Esophagus squamous epithelium (tissue), 5 donors: ENCODE measurements at places on chromosomes 5 and 9.

- no peaks in the 10 kb centered on the region for H3K4me1 ChIP-seq
- H3K27me3 ChIP-seq, result no peaks in the 10 kb centered on the region
- H3K4me3 ChIP-seq, result no peak overlapping the region
- H3K27ac ChIP-seq, result no peak overlapping the region
- no peak for DNase-seq
These were observed 1384.3 kb upstream of the WWC1 start for GRCh38 chr5:166906991-166907713.

DNA sequence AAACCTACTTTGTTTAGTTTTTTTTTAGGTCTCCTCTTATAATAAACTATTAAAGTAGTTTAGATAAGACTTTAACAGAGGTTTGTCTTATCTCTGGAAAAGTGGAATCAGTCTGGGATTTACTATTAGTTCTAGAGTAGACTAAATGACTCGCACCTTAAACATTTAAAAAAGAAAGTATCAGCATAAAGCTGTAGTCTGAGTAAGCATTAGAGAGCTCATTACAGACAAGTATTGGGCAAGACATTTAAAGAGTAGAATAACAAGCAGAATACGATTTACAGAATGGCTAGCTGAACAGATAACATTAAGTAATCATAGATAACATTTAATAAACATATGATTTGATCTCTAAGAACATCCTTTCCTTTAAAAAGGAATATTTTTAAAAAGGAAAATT, 226.0 kb upstream of the DMAC1 start:
- no peaks in the 10 kb centered on the region for H3K36me3 ChIP-seq
- no peak overlapping the region for H3K4me3 ChIP-seq
- H3K27ac ChIP-seq, result no peak overlapping the region

GRCh38 chr9:875119-875962, 33.8 kb downstream of the DMRT1 start:
- no peaks in the 10 kb centered on the region for H3K4me1 ChIP-seq
- H3K4me3 ChIP-seq, result no peak overlapping the region
- H3K27me3 ChIP-seq, result no peaks in the 10 kb centered on the region
- H3K27ac ChIP-seq, result no peak overlapping the region
- H3K36me3 ChIP-seq, result no peaks in the 10 kb centered on the region

GRCh38 chr9:138013836-138014562, 136.4 kb downstream of the CACNA1B start:
- no peak overlapping the region for H3K4me3 ChIP-seq
- no peaks in the 10 kb centered on the region for H3K4me1 ChIP-seq
- peaks cover 16% of the 10 kb centered on the region for H3K27me3 ChIP-seq
- no peaks in the 10 kb centered on the region for H3K36me3 ChIP-seq

DNA sequence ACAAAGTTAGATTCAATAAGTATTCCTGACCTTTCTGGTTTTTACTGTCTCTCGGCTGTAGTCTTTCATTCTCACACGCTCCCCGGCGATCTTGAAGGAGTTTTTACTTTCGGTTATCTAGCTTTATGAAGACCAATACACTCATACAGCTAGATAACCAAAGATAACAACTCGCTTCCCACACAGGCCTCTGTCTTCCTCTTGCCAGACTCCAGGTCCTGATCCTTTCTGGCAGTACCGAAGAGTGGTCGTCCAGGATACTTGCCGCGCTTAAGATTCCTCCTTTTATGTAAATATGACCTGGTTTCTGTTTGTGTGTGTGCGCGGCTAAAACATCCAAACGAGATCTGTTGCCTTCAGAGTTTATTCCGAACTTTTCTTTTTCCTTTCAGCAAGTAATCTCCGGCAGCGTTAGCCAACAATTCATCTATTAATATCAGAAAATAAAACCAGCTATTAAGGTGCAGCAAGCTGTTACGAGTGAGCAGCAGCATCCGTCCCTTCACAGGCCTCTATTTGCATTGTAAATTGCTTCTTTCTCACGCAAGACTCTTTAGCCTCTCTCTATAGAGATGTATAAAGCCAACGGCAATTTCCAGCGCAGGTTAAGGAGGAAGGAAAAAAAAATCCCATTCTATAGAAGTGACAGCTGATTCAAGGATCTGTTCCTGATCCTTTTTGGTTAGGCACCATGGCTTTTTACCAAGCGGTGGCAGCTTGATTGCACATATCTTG, 216.1 kb downstream of the MEF2C start:
- DNase-seq, result no peak
- H3K27me3 ChIP-seq, result peaks cover 5% of the 10 kb centered on the region
- H3K4me3 ChIP-seq, result peak overlapping the region; percentile 39
- H3K36me3 ChIP-seq, result no peaks in the 10 kb centered on the region
- no peak overlapping the region for H3K27ac ChIP-seq
- peaks cover 28% of the 10 kb centered on the region for H3K4me1 ChIP-seq

GRCh38 chr5:55096182-55096581, 6.3 kb upstream of the GZMA start:
- DNase-seq, result no peak
- no peaks in the 10 kb centered on the region for H3K27me3 ChIP-seq
- H3K36me3 ChIP-seq, result no peaks in the 10 kb centered on the region
- no peak overlapping the region for H3K27ac ChIP-seq

GRCh38 chr5:115772731-115773475, 43.6 kb downstream of the CDO1 start:
- no peaks in the 10 kb centered on the region for H3K27me3 ChIP-seq
- no peak overlapping the region for H3K27ac ChIP-seq
- H3K36me3 ChIP-seq, result no peaks in the 10 kb centered on the region
- no peaks in the 10 kb centered on the region for H3K4me1 ChIP-seq
- no peak for DNase-seq
- no peak overlapping the region for H3K4me3 ChIP-seq

DNA sequence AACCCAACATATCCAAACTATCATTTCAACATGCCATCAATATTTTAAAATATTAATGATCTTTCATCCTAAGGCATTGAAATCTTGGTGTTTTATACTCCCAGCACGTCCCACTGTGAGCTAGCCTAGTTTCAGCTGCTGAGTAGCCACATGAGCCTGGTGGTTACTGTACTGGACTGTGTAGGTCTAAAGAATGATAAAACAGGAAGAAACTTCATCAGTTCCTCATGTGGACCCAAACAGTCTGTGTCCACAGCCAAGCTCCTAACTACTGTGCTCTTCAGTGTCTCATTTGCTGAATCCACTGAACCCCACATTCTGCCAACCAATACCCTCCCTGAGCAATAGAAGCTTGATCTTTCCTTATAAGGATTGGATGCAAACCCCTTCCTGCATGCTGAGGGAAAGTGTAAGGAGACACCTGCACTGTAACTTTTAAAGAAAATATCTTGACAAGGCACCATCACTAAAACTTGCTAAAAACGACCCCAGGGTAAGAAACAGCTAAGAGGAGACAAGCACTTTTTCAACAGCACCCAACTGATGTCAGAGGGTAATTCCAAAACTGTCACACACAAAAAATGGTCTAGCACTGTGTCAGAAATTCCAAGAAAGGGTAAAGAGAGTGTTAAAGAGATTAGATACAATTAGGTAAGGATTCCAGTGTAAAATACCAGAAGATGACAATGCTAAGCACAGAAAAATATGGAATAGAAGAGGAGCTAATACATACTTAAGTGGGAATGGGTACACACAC, 126.9 kb downstream of the SPOCK1 start:
- no peak overlapping the region for H3K27ac ChIP-seq
- no peaks in the 10 kb centered on the region for H3K4me1 ChIP-seq
- no peaks in the 10 kb centered on the region for H3K36me3 ChIP-seq
- no peak for DNase-seq
- peaks cover 7% of the 10 kb centered on the region for H3K27me3 ChIP-seq

DNA sequence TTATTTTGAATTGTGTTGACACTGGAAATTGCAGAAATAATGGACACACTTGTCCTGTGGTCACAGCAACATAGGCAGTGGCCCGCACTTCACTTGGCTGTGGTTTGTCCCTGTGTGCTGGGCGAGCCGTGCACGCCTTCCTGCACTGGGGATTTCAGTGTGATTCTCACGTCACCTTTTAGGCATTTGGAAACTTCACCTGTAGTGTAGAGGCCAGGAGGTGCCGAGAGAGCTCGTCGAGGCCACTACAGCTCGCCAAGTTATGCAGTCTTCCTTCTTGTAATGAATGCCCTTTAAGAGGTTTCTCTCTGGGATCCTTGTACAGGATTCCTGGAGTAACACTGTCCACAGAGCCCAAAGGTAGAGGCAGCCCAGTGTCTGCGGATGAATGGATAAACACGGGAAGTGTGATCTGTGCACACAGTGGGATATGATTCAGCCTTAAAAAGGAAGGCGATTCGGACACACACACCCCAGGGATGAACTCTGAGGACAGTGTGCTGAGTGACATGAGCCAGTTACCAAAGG, 14.7 kb downstream of the TRAF2 start:
- H3K36me3 ChIP-seq, result peaks cover 9% of the 10 kb centered on the region
- no peaks in the 10 kb centered on the region for H3K27me3 ChIP-seq
- H3K4me3 ChIP-seq, result no peak overlapping the region

- no peaks in the 10 kb centered on the region for H3K36me3 ChIP-seq
- H3K27me3 ChIP-seq, result no peaks in the 10 kb centered on the region
- DNase-seq, result no peak
- no peak overlapping the region for H3K27ac ChIP-seq
- H3K4me3 ChIP-seq, result no peak overlapping the region
- H3K4me1 ChIP-seq, result no peaks in the 10 kb centered on the region
These were observed 134.9 kb upstream of the CHD1 start for GRCh38 chr5:99063737-99064136.

DNA sequence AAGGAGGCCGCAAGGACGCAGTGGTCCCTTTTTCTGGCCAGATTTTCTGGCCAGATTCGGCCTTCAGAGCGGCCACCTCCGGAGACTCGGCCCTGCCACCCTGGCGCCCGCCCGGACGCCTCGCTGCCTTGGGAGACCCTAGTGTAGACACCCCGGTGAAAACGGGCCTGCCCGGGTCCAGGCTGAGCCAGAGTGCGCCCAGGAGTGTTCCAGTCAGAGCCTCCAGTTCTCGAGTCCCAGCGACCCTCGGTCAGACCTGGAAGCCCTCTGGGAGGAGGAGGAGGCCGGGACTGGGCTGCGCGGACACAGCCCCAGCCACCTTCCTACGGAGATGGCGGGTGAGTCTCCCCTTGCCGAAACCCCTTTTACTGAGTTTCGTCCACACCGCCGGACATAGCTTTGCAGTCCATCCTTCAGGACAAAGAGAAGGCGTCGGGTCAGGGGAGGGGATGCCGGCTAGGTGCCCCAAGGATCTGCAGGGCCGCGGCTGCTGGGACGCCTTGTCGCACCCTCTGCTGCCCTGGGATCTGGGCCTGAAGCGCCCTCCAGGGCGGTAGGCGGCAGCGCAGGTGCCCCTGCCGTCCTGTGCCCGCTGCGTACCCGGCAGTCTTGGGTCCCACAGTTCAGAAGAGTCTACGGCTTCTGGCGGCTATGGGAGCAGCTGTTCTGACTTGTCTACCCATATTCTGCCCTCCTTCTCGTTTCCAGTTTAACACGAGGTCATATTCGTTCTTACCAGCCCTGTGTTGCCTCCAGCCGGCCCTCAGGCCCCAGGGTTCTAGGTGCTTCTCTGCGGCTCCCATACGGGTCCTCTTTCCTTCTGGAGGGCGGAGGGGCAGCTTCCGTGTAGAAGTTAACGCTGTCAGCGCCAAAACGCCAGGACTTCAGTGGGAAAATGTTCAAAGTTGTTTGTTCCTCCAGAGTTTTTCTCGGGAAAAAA, 1771.7 kb upstream of the CDH9 start:
- H3K4me1 ChIP-seq, result no peaks in the 10 kb centered on the region
- no peaks in the 10 kb centered on the region for H3K27me3 ChIP-seq
- no peak overlapping the region for H3K4me3 ChIP-seq

DNA sequence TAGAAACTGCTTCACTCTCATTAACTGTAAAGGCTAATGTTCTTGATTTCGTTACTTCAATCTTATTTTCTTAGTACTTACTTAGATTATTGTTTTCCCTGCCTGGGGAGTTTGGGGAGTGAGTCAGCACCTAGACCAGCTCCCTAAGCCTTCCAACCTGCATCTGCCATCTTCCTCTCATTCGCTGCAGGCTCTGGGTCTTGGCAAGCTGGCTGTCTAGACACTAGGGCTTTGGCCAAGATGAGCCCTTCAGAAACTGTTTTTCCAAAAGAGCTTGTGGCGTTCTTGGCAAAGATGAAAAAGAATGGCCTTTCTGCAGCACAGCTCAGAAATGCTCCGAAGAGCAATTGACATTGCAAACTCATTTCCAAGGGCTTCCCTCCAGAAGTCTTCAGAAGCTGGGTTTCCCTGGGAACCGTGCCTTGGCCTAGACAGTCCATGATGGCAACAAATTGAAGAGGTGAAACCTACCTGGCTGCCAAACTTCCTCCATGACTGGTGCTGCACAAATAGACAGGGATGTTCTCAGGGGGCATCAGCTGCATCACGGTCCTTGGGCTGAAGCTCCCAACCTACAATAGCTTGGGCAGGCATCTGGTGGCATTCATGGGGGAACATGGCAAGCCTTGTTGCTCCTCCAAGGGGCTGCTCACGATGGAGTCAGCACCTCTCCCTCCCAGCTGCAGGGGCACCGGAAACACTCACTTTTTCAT, 76.6 kb downstream of the NSUN2 start:
- no peaks in the 10 kb centered on the region for H3K27me3 ChIP-seq
- H3K36me3 ChIP-seq, result no peaks in the 10 kb centered on the region
- H3K4me3 ChIP-seq, result no peak overlapping the region
- DNase-seq, result no peak
- no peaks in the 10 kb centered on the region for H3K4me1 ChIP-seq

GRCh38 chr5:103942587-103943186, 380.1 kb upstream of the NUDT12 start:
- H3K27me3 ChIP-seq, result no peaks in the 10 kb centered on the region
- H3K4me1 ChIP-seq, result no peaks in the 10 kb centered on the region
- DNase-seq, result no peak
- no peak overlapping the region for H3K27ac ChIP-seq
- no peaks in the 10 kb centered on the region for H3K36me3 ChIP-seq

DNA sequence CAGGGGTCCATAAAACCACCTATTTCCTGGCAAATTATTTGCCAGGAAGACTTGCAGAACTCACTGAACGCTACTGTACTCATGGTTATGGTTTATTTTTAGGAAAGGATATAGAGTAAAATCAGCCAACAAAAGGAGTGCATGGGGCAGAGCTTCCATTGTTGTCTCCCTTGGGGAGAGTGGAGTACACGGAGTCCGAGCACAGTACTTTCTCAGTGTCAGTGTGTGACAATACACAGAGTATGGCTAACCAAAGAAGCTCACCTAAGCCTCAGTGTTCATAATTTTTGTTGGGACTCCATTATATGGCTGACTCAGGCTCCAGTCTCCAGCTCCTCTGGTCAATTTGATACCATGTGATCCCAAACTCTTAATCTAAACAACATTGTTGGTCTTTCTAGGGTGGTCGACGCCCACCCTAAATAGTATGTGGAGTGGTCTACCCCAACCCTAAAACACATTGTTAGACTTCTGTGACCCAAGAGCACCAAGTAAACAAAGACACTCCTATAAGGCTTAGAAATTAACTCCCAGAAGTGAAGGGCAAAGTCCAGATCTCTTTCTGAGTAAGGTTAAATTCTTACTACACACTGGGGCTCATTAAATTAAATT, 74.9 kb downstream of the SLC44A1 start:
- no peak for DNase-seq
- no peaks in the 10 kb centered on the region for H3K4me1 ChIP-seq
- H3K27ac ChIP-seq, result no peak overlapping the region
- no peaks in the 10 kb centered on the region for H3K36me3 ChIP-seq
- H3K27me3 ChIP-seq, result no peaks in the 10 kb centered on the region
